Ureter (tissue), 1 donor: ENCODE measurements at places on chromosomes 13 and 19. TPM values are rescaled to one million over a fixed set of nuclear protein-coding genes. Genes with fewer than 3 reads are reported as not detected.

DNA sequence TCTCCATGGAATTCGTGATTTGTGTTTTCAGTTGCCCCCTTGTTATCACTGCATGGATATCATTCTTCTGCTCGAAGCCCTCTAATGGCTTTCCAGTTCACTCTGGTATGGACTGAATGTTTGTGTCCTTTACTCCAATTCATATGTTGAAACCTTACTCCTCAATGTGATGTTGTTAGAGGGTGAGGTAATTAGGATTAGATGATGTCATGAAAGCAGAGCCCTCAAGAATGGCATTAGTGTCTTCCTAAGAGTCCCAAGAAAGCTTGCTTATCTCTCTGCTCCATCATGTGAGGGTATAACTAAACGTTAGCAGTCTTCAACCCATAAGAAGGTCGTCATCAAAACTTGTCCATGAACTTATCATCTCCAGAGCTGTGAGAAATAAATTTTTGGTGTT is 1626.3 kb upstream of the MIR17HG start:
- DNase-seq = no peak

MEIOSIN gene
- not detected for total RNA-seq

ZNF57 gene
- 9.6 TPM for total RNA-seq

ZNF415 gene
- 15.1 TPM for total RNA-seq

GRCh38 chr13:98786023-98786422 is 33.6 kb upstream of the SLC15A1 start:
- DNase-seq = no peak

DNA sequence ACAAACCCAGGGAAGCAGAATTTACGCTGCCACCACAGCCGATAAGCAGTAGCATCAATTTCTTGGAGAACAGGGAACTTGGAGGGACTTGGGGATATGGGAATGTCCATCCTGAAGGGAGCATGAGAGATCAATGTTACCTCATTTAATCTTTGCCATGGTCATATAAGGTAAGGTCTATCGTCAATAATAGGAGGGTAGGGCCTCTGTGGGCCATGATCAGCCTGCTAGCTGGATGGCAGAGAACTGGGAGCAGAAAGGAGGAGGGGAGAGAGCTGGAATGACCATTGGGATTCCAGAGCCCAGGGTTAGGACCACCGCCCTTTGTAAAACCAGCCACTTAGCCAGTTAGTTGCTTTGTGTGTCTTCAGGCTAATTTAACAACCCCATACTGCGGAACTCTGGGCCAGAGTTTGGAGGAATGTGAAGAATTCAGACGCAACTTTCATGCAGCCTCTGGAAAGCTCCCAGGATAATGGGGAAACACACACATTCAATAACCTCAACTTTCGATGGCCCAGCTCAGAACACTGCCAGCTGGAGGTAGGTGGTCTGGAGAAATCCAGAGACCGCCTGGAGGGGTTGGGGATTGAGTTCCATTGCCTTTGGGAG is 40.3 kb downstream of the ZNF557 start:
- DNase-seq = no peak

PRR12 gene
- 40.6 TPM for total RNA-seq
